ENCODE measurements at places on chromosomes 7 and 10. TPM values are rescaled to one million over a fixed set of nuclear protein-coding genes. Genes with fewer than 3 reads are reported as not detected.

COL13A1 gene
- 0.19 TPM for total RNA-seq

NXPH1 gene
- total RNA-seq, result not detected

CTAGE4 gene
- 1.4 TPM for total RNA-seq

TMEM139 gene
- 8.7 TPM for total RNA-seq

CCL24 gene
- not detected for total RNA-seq

AKR1C8 gene
- total RNA-seq, result not detected
